ENCODE measurements at places on chromosomes 2 and 18. TPM values are rescaled to one million over a fixed set of nuclear protein-coding genes. Genes with fewer than 3 reads are reported as not detected.

POTEJ gene
- total RNA-seq, result not detected

DNA sequence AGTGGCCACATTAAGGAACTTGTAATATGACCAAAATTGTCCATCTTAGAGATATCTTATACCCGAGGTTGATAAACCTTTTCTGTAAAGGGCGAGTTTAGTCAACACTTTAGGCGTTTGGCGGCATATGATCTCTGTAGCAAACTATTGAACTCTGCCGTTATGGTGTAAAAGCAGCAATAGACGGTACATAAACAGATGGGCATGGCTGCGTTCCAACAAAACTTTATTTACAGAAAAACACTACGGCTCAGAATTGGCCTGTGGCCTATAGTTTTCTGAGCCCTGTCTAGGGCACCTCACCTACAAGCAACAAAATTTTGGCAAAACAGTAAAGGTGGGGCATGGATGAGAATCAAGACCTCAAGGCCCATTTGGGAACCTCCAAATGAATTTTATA is 121.9 kb upstream of the HAAO start:
- no peak overlapping the region for H3K4me3 ChIP-seq
- DNase-seq, result no peak
- H3K36me3 ChIP-seq, result no peaks in the 10 kb centered on the region
- H3K27me3 ChIP-seq, result peaks cover 3% of the 10 kb centered on the region
- H3K4me1 ChIP-seq, result peaks cover 12% of the 10 kb centered on the region
- H3K27ac ChIP-seq, result peak overlapping the region; percentile 1

- H3K27ac ChIP-seq, result no peak overlapping the region
- H3K4me1 ChIP-seq, result peaks cover 20% of the 10 kb centered on the region
- no peaks in the 10 kb centered on the region for H3K27me3 ChIP-seq
- H3K4me3 ChIP-seq, result no peak overlapping the region
- DNase-seq, result no peak
- no peaks in the 10 kb centered on the region for H3K36me3 ChIP-seq
Observed at GRCh38 chr2:46232860-46233259, 64.3 kb upstream of the EPAS1 start.

DNA sequence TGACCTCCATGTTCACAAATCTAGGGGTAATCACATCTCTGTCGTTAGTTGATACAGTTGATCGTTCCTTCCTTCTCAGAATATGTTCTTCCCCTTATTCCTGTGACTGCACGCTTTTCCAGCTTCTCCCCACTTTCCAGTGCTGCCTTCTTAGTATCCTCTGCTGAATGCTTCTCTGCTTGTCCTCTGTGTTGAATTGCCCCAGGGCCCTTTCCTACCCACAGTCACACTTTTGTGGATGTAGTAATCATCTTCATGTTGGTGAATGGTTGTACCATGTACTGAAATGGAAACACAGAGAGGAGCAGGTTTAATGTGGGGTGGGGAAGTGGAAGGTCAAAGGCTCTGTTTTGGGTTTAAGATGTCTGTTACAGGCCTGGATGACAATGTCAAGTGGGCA is 47.2 kb downstream of the EML6 start:
- no peaks in the 10 kb centered on the region for H3K27me3 ChIP-seq
- H3K4me3 ChIP-seq, result no peak overlapping the region
- H3K27ac ChIP-seq, result no peak overlapping the region
- no peaks in the 10 kb centered on the region for H3K36me3 ChIP-seq
- DNase-seq, result no peak
- no peaks in the 10 kb centered on the region for H3K4me1 ChIP-seq
